NCI-H345 (cell line): ENCODE measurements at places on chromosomes 4 and X.
A peak's percentile ranks its signal among the peaks of the same experiment; 100 is the strongest.

- DNase-seq: no peak
Measured at GRCh38 chrX:151912221-151912620, 468 bp upstream of the MAGEA4 start.

DNA sequence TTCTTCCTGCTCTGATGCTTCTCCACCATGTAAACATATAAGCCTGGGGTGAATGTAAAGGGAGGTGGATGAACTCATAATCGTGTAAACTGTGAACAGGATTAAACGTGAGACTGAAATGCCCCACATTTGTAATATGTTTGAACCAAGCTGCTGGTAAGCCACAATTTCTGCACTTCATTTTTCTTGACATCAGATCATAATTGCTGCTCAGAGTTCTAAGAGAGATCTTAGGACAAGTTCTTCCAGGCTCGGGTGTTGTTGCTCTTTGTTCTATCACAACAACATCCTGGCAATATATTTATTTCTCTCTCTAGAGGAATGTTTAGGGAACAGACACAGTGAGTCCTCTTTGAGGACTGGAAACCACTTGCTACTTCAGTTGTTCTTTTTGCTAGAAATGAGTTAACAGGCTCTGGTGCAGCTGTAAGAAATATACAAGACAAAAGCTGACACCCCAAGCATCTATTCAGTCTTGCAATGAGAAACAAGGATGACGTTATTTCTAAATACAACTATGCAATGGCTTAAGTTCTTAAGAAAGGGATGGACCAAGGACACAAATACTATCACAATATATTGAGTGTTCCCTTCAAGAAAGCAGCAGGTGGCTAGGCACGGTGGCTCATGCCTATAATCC, 59.6 kb downstream of the LNX1 start:
- DNase-seq: no peak

GRCh38 chr4:25756503-25756902, 100.9 kb downstream of the SLC34A2 start:
- peak; percentile 38 for DNase-seq

DNA sequence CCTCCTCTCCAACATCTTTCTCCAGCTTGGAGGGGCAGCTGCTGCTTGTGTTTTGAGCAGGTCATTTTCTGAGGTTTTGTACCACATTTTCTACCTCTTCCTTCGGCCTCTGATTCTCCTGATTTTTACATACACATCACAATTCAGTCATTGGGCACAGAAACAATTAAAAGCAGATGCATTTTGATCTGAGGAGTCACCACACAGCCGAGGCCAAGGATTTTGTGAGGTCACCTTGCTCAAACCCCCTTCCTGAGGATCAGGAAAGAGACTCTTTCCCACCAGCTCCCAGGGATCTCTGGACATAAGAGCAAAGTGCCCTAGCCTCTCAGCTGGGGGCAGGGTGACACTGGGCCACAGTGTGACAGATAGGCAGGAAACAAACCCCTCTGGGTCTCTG, 5.4 kb upstream of the FATE1 start:
- DNase-seq: no peak

- DNase-seq: no peak
Measured at GRCh38 chr4:160846121-160846520, 1317.7 kb downstream of the FSTL5 start.

- DNase-seq: no peak
Measured at GRCh38 chrX:150688911-150689451, 4.2 kb upstream of the MTMR1 start.

GRCh38 chrX:21639775-21640174, 18.4 kb downstream of the KLHL34 start:
- no peak for DNase-seq
